T-helper 1 cell treated with Interleukin-12 subunit alpha and Interleukin-12 subunit beta and Interleukin-4 antibody, amounts not matched to agents 30 ng/mL and 1 ng/mL, for 36 hours (primary cell): ENCODE measurements at places on chromosomes 5 and 9. TPM values are rescaled to one million over a fixed set of nuclear protein-coding genes. Genes with fewer than 3 reads are reported as not detected.

Gene DDX4
- 0.83 and 1.3 TPM in 2 replicates for total RNA-seq

Gene NEUROG1
- not detected in 2 replicates for total RNA-seq

Gene SUSD3
- 80.6 and 86.2 TPM in 2 replicates for total RNA-seq

Gene FBXO4
- 14.2 and 14.4 TPM in 2 replicates for total RNA-seq

Gene IL9
- total RNA-seq = 0.51 and 1.3 TPM in 2 replicates

Gene PRDM9
- total RNA-seq = not detected in 2 replicates

Gene TIMD4
- total RNA-seq = 28.1 and 31.5 TPM in 2 replicates

Gene ANKRD34B
- not detected in 2 replicates for total RNA-seq

Gene SYNPO
- not detected in 2 replicates for total RNA-seq

Gene SLC24A2
- total RNA-seq = not detected in 2 replicates

Gene C9orf50
- total RNA-seq = not detected in 2 replicates

Gene ST8SIA4
- total RNA-seq = 65.1 and 74.6 TPM in 2 replicates

Gene ZNG1E
- 48.4 and 51.9 TPM in 2 replicates for total RNA-seq

Gene LTC4S
- 1.7 and 2.4 TPM in 2 replicates for total RNA-seq

Gene BARHL1
- total RNA-seq = not detected in 2 replicates

Gene MSX2
- not detected in 2 replicates for total RNA-seq

Gene CCL27
- 0.39 TPM in 1 of 2 replicates, not detected in the other for total RNA-seq

Gene PCDHGA10
- total RNA-seq = 0.20 and 0.27 TPM in 2 replicates

Gene DMGDH
- 1.3 TPM in 1 of 2 replicates, not detected in the other for total RNA-seq

Gene ORM2
- not detected in 2 replicates for total RNA-seq

Gene DOCK8
- 266 and 274 TPM in 2 replicates for total RNA-seq
